ENCODE measurements at places on chromosomes 7 and 10.

- no peak for DNase-seq
Observed at GRCh38 chr7:11810043-11810625, 21.9 kb downstream of the THSD7A start.

DNA sequence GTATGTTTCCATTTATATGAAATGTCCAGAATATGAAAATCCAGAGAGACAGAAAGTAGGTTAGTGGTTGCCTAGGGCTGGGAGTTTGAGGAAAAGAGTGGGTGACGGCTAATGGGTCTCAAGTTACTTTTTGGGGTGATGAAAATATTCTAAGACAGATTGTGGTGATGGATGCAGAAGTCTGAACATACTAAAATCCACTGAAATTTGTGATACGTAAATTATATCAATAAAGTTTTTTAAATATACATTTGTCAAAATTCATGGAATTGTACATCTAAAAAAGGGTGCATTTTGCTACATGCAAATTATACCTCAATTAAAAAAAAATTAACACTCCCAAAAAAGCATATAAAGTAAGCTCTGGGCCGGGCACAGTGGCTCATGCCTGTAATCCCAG is 9.4 kb downstream of the DDIT4 start:
- no peak for DNase-seq

- peak; percentile 51 for DNase-seq
Observed at GRCh38 chr7:75617634-75618234, 121.0 kb downstream of the HIP1 start.

DNA sequence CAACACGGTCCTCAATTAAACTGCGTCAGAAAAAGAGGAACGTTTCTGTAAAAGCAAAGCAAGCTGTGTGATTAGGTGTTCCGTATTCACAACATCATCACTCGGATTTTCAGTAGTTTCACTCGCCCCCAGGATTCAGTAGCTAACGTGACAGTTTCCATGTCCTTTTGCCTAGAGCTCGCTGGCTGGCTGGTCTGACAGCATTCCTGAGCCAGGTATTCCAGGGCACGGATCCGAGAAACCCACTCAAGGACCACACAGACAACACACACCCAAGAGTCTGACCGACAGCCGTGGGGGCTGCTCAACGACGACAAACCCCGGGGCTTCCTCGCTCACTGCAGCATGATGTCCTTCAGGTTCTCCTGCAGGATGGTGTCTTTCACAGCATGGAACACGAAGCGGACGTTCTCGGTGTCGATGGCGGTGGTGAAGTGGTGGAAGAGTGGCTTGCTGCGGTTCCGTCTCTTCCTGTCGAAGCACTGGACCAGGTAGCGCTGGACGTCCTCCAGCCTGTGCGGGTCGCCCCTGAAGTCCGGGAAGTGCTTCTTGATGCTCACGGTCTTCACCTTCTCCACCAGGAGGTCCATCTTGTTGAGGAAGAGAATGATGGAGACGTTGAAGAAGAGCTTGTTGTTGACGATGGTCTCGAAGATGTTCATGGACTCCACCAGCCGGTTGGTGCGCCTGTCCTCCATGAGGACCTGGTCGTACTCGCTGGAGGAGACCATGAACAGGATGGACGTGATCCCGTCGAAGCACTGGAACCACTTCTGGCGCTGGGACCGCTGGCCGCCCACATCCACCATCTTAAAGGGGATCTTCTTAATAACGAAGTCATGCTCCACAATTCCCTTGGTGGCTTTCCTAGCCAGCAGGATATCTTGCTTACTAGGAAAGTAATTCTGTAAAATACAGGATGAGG is 43.1 kb downstream of the AMZ1 start:
- no peak for DNase-seq

Measured in AG10803 (cell line).